A549 treated with CORT108297 at 1 μM for 4 hours (cell line): ENCODE measurements at places on chromosomes 5 and 9. TPM values are rescaled to one million over a fixed set of nuclear protein-coding genes. Genes with fewer than 3 reads are reported as not detected.

The ELAVL2 gene
- 0.02 to 0.06 TPM (median 0.05 TPM) in 3 of 5 replicates, not detected in the others for total RNA-seq

The CA9 gene
- total RNA-seq = 4.2 to 7.9 TPM (median 7.3 TPM) in 5 replicates

The ORM2 gene
- total RNA-seq = not detected in 5 replicates

The CEL gene
- 0.50 to 0.75 TPM (median 0.65 TPM) in 5 replicates for total RNA-seq

The FBP1 gene
- 0.24 TPM in 1 of 5 replicates, not detected in the others for total RNA-seq

The RFESD gene
- 2.1 to 3.1 TPM (median 2.4 TPM) in 5 replicates for total RNA-seq

The PCDHGB5 gene
- 2.1 to 2.6 TPM (median 2.4 TPM) in 5 replicates for total RNA-seq
